ENCODE measurements at places on chromosomes 2 and 18. TPM values are rescaled to one million over a fixed set of nuclear protein-coding genes. Genes with fewer than 3 reads are reported as not detected.

HOXD11 gene
- total RNA-seq: not detected

UGP2 gene
- total RNA-seq: 314 TPM

ABI2 gene
- 58.6 TPM for total RNA-seq

- H3K27ac ChIP-seq: no peak overlapping the region
- no peaks in the 10 kb centered on the region for H3K4me1 ChIP-seq
- no peak overlapping the region for H3K4me3 ChIP-seq
- no peaks in the 10 kb centered on the region for H3K36me3 ChIP-seq
- no peaks in the 10 kb centered on the region for H3K27me3 ChIP-seq
- no peak for DNase-seq
These were observed 728.1 kb upstream of the PIK3C3 start for GRCh38 chr18:41226911-41227310.

GRCh38 chr2:19434413-19434812 is 76.0 kb upstream of the OSR1 start:
- no peak for DNase-seq
- peaks cover 4% of the 10 kb centered on the region for H3K27me3 ChIP-seq
- no peak overlapping the region for H3K27ac ChIP-seq
- H3K36me3 ChIP-seq: no peaks in the 10 kb centered on the region
- H3K4me1 ChIP-seq: no peaks in the 10 kb centered on the region
